ENCODE measurements at places on chromosomes 12 and 14.
A peak's percentile ranks its signal among the peaks of the same experiment; 100 is the strongest.

DNA sequence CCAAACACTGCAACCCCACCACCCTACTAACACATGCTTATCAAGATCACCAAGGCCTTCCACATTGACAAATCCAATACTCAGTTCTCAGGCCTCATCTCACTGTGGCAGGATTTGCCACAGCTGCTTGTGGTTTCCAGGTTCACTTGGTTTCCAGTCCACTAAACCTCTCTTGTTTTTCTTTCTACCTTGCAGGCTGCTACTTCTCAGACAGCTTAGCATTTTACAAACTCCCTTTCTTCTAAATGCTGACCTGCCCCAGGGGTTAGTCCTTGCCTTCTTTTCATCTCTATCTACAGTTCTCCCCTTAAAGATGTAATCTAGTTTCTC, 84.1 kb downstream of the BCAT1 start:
- DNase-seq, result peak; percentile 56

DNA sequence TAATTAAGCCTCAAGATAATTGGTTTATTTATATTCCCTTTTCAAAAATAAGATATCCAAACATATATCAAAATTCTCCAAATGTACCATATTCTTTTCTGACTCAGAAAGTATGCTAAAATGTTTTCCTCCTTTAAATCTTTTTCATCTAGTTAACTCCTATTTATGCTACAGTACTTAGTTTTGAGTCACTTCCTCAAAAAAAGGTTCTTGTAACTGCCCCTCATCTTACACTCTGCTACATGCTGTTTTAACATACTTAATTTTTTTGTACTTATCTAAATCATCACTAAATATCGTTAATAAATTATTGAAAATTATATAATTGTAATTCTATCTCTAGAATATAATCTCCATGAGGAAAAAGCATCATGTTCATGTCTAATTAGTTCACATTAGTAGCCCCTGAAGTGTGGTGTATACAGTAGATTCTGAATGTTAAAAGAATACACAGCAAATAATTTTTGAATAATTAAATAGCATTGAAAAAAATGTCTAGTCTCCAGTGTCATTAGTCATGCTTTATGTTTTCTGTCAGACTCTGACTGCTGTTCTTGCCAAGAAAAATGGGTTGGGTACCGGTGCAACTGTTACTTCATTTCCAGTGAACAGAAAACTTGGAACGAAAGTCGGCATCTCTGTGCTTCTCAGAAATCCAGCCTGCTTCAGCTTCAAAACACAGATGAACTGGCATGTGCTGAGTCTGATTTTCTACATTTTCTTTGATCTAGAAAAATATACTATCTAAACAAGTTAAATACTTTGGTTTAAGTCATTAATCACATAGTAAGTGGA, 3.5 kb downstream of the KLRD1 start:
- no peak for DNase-seq

DNA sequence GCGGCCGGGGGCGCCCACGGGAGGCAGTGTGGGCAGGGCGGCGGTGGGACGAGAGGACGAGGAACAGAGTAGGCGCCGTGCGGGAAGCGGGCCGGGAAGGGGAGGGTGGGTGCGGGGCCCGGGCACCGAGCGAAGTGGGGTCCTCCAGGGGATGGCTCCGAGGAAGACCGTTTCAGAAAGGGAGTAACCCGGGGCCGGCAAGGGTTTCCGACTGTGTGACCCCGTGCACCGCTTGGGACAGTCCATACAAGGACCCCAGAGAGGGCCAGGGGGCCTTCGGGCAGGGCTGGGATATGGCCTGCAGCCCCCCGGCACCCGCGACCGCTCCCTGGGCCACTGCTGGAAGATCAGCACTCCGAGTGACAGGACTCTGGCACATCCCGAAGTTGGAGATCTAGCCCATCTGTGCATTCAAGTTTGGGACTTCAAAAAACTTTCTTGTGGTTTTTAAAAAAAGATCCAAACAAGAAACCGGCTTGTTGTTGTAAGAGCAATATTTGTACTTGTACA, 448 bp downstream of the TSPAN9 start:
- peak; percentile 8 for DNase-seq

DNA sequence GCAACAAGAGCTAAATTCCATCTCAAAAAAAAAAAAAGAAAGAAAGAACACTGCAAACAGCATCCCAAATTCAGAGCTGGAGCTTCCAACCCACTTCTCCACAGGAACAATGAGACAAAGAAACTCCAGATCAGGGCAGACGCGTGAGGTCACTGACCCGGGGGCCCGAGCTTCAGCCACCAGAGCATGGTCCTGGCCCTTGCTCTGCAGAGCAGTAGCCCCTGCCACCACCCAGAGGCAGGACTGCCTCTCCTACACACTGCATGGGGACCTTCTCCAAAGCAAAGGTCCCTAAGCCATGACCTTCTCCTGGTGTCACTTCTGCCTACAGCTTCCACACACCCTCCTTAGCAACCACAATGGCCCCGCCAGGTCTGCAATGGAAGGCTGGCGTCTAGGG, 53.1 kb downstream of the CCNK start:
- DNase-seq, result no peak

GRCh38 chr14:55580470-55581341, 699 bp downstream of the KTN1 start:
- peak; percentile 62 for DNase-seq

- DNase-seq, result no peak
These were observed 493 bp downstream of the NUMB start for GRCh38 chr14:73457924-73458182.

DNA sequence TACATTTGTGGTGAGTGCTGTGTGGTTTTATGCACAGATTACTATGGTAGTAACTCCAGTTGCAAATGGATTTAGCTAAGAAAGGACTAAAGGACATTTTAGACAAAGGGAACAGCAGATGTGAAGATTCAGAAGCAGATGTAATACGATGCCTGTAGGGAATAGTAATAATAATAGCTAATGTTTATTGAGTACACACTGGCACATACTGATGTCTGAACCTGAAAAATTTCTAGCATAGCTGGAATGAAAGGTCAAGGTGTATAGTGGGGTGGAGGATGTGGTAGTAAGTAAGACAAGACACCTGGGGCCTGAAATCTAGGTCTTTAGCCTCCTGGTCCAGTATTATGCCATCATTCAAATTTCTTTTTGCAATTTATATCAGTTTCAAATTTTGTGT, 54.3 kb upstream of the LRTM2 start:
- DNase-seq, result no peak

GRCh38 chr12:112577473-112578329, 159.0 kb downstream of the PTPN11 start:
- no peak for DNase-seq
